ENCODE measurements at places on chromosomes 4 and X.

DNA sequence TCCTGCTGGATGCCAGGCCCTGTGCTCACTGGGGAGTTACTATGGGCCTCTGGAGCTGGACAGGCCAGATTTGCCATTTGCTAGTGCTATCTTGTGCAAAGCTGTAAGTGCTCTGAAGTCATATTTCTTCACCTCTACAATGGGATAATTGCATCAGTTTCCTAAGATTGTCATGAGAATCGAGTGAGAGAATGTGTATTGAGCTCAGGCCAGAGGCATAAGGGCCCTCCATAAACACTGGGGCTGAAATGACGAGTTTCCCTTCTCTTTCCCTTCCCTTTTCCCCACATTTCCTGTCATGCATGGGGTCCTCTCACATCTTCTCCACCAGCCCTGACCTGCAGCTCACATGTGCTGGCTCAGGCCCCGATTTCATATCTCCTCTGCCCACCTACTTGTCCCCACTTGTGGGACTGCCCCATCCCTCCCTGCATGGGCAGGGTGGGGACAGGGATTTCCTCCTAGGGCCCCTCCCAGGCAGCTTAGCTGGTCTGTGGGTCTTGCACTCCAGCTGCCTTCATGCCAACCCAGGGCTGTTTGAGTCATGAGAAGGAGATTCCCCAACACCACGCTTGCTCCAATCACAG lies 358.8 kb downstream of the MID1IP1 start:
- no peak for DNase-seq

GRCh38 chrX:13305108-13305507 lies 14.7 kb downstream of the ATXN3L start:
- DNase-seq, result no peak

GRCh38 chr4:105241451-105241850 lies 94.8 kb downstream of the TET2 start:
- no peak for DNase-seq

- DNase-seq, result no peak
These were observed 102.0 kb downstream of the ELOVL6 start for GRCh38 chr4:110096405-110096804.

DNA sequence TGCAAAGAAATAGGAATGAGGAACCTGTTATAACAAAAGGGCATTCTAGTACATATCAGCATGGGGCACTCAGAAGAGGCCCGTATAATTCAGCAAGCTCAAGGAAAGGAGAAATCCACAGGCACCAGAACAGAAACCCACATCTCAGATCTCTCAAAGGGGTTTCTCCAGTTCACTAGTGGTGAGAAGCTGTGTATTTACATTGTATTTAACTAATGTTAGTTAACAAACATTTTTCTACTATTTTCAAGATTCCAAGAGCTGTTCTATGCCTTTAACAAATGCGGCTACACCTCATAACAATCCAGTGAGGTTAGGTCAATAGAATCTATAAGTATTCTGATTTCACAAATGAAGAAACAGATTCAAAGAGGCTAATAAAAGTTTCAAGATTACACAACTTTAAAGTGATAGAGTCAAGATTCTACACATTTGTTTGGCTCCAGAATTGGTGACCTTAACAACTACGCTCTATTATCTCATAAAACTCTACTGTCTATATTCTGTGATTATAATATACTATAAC lies 77.3 kb downstream of the CXXC4 start:
- DNase-seq, result no peak

GRCh38 chrX:1486749-1487361 lies 34.1 kb upstream of the ASMTL start:
- no peak for DNase-seq

DNA sequence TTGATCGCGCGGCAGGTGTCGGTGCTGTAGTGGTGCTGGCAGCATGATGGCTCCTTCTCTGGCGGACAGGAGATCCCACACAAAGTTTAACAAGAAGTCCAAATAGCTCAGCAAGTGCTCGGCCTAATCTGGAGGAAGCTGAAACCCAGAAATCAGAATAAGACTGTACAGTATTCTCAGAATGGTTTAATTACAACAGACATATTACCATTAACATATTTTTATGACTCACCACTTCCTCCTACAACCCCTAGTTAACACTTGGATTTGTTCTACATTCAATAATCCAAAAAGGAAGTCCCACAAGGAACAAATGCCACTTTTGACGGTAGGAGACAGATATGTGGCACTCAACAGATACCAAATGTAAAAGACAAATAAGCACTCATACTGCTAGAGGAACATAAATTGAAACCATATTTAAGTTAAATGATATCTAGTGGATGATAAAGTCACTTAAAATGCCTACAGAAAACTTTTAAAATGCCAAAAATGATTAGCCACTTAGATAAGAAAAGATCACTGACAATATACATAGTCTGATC lies 91.2 kb downstream of the HUWE1 start:
- DNase-seq, result no peak

- DNase-seq, result no peak
These were observed 79.5 kb downstream of the HMGB2 start for GRCh38 chr4:173254646-173255045.

DNA sequence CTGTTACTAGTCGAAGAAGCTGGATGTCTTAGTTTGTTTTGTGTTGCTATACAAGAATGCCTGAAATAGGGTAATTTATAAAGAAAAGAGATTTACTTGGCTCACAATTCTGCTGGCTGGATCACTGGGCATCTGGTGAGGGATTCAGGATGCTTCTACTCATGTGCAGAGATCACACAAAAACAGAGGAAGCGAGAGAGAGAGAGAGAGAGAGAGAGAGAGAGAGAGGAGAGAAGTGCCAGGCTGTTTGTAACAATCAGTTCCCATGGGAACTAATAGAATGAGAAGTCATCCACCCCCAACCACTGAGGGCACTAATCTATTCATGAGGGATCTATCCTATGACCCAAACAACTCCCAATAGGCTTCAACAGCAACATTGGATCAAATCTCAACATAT lies 66.2 kb upstream of the FAM9A start:
- no peak for DNase-seq

DNA sequence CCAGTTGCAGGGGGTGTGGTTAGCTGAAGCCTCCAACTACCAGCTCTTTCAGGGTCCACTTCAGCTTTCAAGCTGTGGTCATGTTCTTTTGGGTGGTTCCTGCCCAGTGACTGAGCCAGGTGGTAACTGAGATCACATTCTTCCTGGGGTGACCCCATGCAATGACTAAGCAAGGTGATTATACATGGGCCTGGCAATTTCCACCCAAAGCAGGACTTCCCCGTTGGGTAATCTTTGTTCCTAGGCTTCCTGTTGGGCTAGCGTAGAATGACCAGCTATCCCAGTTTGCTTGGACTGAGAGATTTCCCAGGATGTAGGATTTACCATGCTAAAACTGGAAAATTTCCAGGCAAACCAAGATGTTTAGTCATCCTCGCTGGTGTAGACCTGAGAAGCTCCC lies 18.4 kb upstream of the MAGEB17 start:
- no peak for DNase-seq

DNA sequence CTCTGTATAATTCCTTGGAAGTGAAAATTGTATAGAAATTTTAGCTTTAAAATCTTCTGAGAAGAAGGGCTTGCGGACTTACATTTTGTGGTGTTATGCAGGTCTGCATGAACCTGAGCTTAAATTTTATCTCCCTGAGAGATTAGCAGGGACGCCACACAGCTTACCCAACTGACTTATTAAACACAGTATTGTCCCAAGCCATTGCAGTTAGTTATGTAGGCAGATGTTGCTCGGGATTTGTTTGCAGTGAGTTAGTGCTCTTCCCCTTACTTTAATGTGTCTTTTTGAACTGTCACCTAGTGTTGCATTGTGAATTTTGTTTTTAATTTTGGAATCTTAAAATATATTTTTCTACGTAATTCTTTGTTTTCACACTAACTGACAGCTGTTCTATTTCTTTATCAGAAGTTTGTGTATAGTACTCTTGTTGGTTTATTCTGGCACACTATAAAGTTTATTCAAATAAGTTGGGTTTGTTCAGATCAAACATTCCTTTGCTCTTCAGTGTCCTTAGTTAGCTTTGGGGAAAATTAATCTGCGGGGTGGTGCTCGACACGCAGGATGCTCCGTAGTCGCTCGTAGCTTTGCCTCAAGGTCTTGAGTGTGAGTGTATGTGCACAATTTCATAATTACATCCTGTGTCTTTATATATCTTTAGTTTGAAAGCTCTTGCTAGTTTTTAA lies 145.4 kb downstream of the STIM2 start:
- DNase-seq, result no peak

DNA sequence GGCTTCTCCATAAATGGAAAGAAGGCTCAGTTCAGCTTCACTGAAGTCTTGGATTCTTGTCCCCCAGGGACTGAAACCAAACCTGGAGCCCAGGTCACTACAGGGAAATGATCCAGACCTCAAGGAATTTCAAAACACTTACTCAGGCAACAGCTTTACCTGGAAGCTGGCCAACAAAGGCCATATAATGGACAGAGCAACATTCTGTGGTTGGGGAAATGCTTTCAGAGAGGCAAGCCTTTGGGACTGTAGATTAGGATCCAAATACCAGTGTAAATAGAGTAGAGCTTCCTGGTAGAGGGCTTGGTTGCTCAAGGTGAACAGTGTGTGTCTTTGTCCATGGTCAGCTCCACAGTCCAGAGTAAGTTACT lies 57.0 kb upstream of the PROM1 start:
- no peak for DNase-seq

GRCh38 chr4:7787067-7787466 lies 152.6 kb downstream of the AFAP1 start:
- no peak for DNase-seq

GRCh38 chrX:118459494-118459893 lies 36.1 kb upstream of the DOCK11 start:
- no peak for DNase-seq

GRCh38 chr4:151627491-151627890 lies 133.3 kb downstream of the GATB start:
- DNase-seq, result no peak

DNA sequence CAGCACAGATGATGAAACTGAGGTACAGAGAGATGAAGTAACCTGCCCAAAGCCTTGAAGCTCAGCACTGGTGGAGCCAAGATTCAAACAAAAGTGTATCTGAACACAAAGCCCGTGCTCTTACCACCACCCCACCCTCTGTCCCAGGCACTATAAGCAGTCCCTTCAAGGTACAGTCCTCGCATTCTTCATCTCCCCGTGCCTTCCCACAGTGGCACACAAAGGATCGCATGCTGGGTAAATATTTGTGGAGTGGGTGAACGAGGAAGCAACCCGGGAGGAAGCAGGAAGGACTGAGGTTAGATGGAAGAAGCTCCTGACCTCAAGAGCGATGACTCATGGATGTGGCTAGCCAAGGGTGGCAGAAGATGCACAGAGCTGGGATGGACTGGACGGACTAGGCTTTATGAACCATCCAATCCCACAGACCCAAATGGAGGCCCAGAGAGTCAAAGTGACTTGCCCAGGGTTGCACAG lies 18.4 kb downstream of the IQSEC2 start:
- no peak for DNase-seq

DNA sequence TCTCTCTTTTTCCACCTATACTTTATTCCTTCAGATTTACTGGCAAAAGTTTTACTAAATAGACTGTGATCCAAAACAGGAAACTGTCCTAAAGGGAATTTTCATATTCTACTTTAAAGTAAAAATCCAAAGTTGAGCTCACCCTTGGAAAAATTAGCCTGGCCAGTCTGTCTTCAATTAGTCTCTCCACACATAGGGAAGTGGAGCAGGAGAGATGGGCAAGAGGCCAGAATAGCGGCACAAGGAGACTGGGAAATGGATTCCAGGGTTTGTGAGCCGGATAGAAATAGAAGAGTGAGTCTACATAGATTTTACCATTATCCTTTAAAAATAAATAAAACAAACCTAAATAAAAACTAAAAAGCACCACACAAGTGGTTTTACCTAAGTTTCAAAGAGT lies 16.2 kb upstream of the FRMD7 start:
- DNase-seq, result no peak

DNA sequence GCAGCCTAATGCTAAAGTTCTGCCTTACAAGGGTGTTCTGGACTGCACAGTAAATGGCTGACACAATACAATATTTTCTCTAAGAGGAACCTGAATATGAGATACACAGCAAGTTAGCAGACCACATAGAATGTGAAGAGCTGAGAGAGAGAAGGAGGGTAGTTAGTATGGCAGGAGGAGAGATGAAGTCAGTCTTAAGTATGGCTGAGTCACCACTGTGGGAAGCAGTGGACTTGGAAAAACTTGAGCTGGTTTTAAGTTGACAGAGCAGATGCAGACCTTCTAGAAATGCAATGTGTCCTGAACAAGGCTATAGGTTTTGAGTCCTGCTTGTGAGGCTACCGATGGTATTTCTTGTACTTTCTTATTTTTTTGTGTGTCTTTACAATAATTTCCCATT lies 172.5 kb downstream of the SH2D1A start:
- DNase-seq, result no peak

- no peak for DNase-seq
These were observed 521.4 kb downstream of the RPA4 start for GRCh38 chrX:97405031-97405660.

DNA sequence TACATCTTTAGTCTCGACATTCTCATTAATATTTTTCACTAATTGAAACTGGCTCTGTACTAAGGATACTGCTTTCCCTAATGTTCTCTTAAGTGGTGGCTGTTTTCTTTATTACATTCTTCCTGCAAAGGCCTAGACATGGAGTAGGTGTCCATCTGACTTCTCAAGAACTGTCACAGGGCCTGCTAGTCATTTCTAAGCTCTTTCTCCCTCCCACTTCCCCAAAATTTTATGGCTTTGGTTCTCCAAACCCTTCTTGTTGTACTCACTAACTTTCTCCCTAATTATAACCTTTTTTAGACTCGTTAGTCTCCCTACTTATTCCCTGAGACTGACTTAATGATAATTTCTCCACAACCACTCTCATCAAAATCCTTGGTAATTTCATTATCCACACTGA lies 133.3 kb downstream of the SPOCK3 start:
- no peak for DNase-seq

GRCh38 chrX:100076031-100076430 lies 334.0 kb downstream of the PCDH19 start:
- DNase-seq, result no peak

GRCh38 chr4:30028826-30029225 lies 691.3 kb upstream of the PCDH7 start:
- DNase-seq, result no peak

DNA sequence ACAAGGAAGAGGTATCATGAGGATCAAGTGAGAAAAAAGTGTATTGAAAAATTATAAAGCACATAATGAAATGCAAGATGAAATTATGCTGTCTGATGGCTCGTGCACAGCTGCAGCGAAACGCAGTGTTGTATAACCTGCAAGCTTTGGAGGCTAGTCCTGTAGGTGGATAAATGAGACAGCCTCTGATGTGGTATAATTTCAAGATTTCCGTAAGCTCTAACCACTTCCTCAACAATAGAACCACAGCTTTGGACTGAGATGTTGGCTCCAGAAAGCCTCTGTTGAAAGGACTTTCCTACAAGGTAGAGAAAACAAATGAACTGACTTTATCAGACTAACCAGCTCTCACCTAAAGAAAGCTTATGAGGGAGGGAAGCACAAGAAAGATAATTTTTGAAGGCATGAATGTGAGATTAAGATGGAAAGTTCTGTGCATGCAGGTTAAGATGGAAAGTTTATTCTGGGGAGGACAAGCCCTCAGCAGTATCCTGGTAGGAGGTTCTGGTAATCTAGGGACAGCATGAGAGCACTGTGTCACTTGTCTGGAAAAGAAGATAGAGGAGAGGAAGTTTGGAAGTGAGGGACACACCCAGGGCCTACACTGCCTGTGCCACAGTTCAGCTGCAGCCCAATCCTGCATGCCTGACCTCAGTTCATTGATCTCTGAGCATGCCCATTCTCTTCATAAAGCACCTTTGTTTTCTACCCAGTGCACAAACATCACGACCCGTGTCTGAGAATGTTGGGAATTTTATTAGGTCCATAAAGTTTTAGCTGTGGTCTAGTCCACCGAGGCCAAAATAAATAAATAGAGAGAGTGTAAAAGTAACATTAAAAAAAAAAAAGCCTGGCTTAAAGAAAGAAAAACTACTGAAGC lies 161.5 kb upstream of the SFRP2 start:
- DNase-seq, result no peak

Measured in GM12864 (cell line).